ENCODE measurements at places on chromosomes 5 and 9.

GRCh38 chr9:135886147-135886981 is 21.0 kb downstream of the CAMSAP1 start:
- no peak for DNase-seq

- no peak for DNase-seq
Measured at GRCh38 chr9:13131991-13132390, 147.5 kb downstream of the MPDZ start.

- DNase-seq: no peak
Measured at GRCh38 chr9:19481971-19482404, 73.2 kb downstream of the ACER2 start.

DNA sequence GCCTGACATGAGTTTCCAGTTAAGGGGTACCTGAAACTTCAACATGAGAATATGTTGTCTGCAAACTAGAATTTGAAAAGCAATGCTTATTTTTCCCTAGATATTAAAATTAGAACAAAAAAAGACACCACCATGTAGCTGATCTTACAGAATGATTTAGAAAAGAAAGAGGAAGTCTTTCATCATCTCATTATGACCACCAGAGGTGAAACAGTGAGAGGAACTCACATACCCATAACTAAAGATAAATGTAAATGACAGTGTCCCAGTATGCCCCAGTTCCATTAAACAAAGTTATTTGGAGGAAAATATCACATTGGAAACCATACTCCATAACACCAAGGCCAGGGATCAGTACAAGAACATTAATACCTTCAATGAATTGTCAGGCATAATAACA is 6.9 kb downstream of the TAF7 start:
- DNase-seq: no peak

DNA sequence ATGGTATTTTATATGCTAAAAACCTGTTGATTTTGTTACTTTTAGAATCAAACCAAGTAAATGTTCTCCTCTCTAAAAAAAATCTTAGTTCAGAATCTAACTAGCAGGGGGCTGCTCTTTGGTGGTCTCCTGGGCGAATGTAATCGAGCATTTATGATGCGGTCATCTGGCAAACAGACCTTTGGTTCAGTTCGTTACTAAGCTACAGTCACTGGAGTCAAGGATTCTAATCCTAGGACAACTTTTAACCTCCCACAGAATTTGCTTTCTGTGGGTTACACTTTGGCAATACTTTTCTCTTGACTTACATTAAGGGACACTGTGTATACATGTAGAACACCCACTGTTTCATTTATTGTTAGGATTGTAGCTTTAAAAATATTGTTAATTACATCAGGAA is 26.3 kb upstream of the FREM1 start:
- no peak for DNase-seq

DNA sequence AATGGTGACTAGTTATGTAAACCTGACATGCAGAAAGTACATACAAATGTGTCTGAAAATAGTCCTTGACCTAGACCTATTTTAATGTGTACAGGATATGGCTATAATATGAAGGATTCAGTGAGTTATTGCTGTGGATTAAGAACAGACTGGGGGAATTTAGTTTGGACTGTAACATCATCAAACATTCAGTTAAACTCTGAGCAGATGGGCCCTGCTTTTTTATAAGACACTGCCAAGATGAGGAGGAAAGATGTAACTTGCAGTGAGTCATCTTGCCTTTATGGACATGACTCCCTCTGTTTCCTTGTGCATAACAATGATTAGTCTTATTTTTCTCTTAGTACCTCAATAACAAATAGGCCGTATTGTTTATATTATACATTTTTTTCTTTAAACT is 12.2 kb downstream of the PPP3R2 start:
- DNase-seq: no peak

GRCh38 chr9:108512426-108513173 is 343.2 kb downstream of the ACTL7B start:
- DNase-seq: no peak

- DNase-seq: no peak
Measured at GRCh38 chr5:109695005-109695926, 5.5 kb downstream of the MAN2A1 start.
